ENCODE measurements at places on chromosomes 1 and 21.

- DNase-seq = no peak
Measured at GRCh38 chr1:157403203-157403602, 149.1 kb downstream of the FCRL5 start.

DNA sequence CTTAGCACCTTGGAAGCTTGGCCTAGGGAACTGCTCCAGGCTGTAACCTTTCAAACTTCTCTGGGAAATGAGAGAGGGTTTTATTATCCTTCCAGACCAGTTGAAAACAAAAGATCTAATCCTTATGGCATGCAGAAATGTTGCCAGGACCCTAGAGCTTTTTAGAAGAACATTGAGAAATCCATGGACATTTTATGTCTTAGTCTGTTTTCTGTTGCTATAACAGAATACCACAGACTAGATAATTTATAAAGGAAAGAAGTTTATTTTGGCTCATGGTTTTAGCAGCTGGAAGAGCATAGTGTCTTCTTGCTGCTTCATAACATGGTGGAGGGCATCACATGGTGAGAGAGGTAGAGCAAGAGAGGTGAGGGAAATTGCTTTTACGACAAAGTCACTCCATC is 25.8 kb downstream of the OSBPL9 start:
- DNase-seq = no peak

DNA sequence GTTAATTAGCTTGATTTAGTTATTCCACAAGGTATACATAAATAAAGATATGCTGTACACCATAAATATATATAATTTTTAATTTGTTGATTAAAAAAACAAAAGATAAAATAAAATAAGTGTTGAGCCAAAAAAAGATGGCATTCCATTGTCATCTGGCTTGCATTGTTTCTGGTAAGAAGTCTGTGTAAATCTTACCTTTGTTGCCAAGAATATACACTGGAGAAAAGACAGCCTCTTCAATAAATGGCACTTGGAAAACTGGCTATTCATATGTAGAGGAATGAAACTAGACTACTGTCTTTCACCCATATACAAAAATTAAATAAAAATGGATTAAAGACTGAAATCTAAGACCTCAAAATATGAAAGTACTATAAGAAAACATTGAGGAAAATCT is 196.5 kb downstream of the IER5 start:
- no peak for DNase-seq

DNA sequence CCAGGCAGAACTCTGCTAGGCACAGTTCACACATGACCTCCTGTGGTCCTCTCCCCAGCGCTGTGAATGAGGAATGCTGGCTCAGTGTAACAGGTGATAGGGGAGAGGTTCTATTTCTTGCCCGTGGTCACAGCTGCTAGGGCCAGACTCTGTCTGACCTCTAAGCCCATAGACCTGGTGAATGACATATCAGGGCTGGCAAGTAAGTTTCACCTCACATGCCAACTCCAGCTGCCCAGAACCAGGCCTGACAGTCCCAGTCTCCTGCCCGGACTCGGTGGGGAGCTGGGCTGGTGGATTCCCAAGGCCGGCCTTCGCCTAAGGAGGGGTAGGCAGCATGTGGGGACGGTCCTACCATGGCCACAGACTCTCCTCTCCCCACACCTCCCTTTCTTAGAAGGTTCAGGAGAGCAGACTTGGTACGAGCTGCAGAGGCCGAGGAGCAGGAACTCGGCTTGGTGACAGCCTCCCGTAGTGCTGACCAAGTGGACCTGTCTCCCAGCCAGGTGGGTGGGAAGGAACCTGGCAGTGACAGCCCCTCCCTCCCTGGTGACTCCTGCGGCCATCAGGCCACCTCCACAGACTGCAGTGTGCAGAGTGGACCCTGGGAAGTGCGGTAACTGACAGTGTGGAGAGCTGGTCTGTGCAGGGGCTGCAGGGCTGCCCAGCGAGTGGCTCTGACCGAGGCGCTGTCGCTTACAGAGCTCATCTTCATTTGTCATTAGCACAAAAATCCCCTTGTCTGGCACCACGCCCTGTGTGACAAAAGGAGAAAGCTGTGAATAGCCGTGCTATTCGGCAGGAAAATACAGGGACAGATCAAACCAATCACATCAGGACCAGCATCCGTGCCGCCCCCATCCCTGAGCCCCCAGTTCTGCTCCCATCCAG is 74.6 kb downstream of the SCCPDH start:
- DNase-seq = no peak

DNA sequence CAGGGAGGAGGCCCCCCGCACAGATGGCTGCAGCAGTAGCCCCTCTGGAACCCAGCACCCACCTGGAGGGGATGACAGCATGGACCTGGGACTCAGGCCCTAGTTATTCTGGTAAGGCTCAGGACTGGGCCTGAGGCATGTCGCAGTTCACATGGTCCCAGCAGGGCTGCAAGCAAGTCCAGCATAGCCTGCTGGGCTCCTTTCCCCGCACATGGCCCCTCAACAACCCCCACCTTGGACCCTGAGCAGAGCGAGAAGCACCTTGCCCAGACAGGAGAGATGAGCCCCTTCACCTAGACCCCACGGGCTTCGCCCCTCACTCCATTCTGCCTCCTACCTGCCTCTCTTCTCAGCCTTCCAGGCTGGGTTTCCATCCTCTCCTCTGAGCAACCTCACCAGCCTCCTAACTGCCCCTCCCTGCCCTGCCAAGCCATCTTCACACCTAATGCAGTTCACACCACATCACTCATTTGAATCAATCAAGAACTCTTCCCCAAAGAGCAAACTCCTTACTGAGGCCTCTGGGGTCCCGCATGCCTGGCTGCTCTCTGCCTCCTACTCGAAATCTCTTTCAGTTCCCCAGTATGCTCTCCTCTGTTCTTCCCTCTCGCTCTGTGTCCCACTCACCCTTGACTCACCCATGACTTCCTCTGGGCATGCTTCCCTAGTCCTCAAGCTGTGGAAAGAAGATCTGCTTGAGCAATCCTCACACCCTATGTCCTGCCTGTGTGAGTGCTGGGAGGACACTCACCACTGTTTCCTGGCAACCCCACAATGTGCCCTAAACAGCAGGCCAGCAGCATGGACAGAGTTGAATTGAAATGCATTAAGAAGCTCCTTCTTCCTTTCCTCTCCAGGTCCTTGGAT is 9.4 kb upstream of the THEMIS2 start:
- no peak for DNase-seq

GRCh38 chr1:161019751-161020495 is 1.0 kb downstream of the F11R start:
- DNase-seq = no peak

DNA sequence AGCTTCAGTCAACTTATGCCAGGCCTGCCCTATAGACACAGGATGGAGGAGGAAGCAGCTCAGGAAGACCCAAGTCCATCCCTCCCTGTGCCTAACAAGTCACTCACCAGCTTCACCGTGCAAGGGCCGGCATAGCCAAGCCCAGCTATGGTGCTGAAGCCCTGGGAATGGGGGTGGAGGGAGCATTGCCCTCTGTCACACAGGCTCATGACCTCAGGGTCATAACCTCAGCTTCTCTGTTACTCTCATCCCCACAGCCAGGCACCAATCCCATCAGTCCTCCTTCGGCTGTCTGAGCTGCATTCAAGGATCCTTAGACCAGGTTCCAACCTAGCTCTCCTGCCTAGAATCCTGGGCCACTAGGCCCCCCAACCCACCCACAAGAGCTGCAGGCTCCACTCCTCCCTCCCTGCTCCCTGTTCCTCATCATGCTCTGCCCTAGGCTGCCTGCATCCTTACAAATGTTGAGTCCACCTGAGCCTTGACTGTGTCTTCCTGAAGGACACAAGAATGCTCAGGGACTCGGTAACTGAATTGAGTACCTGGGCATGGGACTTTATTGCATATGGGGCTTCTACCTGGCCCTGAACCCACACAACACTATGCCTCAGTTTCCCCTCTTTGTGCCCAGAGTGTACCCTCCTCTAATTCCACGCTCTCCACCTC is 1.7 kb downstream of the CD244 start:
- DNase-seq = no peak

DNA sequence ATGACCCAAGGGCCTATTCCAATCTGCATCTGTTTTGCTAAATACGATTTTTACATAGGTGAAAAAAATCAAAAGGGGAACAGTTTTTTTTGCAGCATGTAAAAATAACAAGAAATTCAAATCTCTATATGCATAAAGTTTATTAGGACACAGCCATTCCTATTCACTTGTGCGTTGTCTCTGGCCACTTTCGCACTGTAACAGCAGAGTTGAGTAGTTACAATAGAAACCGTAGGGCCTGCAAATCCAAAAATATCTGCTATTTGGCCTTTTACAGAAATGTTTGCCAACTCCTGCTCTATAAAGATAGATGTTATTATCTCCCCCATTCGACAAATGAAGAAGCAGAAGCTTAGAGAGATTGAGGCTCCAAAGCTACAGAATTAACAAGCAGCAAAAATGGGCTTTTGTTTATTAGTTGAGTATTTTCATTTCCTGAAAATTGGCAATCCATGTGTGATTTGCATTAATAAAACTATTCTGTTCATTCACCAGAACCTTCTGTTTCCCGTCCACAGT is 5.5 kb downstream of the DYNLT5 start:
- DNase-seq = no peak

All from D341Med (cell line).